Lung (tissue), 17 donors: ENCODE measurements at places on chromosomes 6 and 20. TPM values are rescaled to one million over a fixed set of nuclear protein-coding genes. Genes with fewer than 3 reads are reported as not detected.

DNA sequence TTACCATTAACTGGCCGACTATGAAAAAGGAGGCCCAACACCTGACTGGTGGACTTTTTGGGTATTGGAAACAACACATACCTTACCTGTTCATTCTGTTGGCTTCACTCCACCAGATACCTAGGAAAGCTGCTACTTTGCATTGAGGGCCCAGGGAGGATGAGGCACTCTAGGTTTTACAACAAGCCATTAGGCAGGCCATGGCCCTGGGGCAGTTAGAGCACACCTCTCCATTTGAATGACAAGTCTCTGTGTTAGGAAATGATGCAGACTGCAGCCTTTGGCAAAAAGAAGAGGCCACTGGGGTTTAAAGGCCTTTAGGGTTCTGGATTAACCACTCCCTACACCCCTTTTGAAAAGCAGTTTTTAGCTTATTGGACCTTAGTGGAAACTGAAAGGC, 144.3 kb downstream of the OR2B2 start:
- peaks cover 4% of the 10 kb centered on the region for H3K27me3 ChIP-seq
- H3K27ac ChIP-seq = no peak overlapping the region
- no peak overlapping the region for H3K4me3 ChIP-seq
- DNase-seq = no peak
- no peaks in the 10 kb centered on the region for H3K36me3 ChIP-seq

DNA sequence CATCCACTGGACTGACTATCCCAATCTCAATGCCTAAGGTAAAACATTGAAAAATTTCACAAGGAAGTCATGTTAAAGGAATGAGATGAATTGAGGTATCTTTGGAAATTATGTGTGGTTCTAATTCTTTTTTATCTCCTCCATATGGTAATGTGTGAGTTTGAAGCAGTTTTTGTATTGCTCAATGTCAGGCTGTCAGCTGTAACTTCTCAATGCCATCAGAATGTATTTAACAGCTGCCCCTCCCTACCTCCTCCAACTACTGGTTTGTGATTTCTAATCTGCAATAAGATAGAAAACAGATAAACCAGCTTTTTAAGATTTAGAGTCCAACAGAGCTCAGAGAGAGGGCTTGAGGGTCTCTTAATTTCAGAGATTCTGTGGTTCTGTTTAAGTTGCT, 1005.8 kb upstream of the ADGRB3 start:
- H3K36me3 ChIP-seq = no peaks in the 10 kb centered on the region
- DNase-seq = no peak
- peaks cover 8% of the 10 kb centered on the region for H3K4me1 ChIP-seq

DNA sequence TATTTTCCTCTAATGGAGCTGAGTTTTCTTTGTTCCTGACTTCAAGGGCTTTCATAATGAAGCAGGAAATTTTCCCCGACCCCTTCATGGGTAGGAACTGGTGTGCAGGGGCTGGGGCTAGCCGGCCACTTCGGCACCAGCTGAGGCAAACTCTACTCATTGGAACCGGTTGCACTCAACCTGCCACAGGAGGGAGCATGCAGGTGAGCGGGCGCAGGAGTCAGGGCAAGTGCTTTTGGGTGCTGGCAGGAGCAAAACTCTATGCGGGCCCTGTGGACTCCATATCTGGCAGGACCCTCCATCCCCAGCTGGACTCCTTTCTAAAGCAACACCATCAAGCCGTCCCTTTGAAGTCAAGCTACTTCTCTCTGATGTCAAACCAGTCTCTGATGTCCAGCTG, 244.2 kb downstream of the EPM2A start:
- DNase-seq = no peak
- H3K36me3 ChIP-seq = no peaks in the 10 kb centered on the region
- no peaks in the 10 kb centered on the region for H3K4me1 ChIP-seq
- no peak overlapping the region for H3K27ac ChIP-seq
- H3K27me3 ChIP-seq = no peaks in the 10 kb centered on the region
- no peak overlapping the region for H3K4me3 ChIP-seq

DNA sequence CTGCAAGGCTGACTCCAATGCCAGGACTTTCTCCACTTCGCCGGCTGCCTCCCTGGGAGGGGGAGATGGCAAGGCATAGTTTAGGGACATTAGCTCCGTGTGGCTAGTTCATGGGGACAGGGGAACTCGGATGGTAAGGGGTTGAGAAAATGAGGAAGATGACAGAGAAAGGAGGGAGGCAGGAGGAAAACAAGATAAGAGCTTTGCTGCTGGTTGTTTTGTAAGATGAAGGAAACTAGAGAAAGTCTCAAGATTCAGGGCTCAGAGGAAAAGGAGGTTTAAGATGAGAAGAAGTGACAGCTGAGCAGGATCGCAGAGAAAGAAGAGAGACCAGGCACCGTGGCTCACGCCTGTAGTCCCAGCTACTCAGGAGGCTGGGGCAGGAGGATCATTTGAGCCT, 180.9 kb upstream of the RREB1 start:
- H3K4me1 ChIP-seq = peaks cover 7% of the 10 kb centered on the region
- no peak overlapping the region for H3K27ac ChIP-seq
- no peak for DNase-seq

DNA sequence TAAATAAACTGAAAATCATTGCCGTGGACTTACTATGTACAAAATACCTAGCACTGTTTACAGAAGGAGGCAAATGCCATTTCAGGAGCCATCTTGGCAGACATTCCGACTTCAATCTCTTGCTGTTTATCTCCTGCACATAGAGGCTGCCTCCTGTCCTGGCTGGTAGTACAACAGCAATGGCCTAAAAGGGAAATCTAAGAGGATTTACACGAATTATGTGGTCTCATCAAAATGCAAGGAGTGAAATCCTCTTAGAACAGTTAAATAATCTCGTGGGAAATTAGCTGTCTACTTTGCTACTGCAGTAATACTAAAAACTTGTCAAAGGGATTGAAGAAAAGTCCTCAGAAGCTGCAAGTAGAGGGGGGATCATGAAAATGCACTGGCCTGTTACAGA, 82.2 kb upstream of the SLC2A12 start:
- no peak for DNase-seq
- H3K4me3 ChIP-seq = no peak overlapping the region
- H3K27ac ChIP-seq = no peak overlapping the region
- H3K36me3 ChIP-seq = no peaks in the 10 kb centered on the region

The PFDN6 gene
- 21.8 TPM for total RNA-seq

DNA sequence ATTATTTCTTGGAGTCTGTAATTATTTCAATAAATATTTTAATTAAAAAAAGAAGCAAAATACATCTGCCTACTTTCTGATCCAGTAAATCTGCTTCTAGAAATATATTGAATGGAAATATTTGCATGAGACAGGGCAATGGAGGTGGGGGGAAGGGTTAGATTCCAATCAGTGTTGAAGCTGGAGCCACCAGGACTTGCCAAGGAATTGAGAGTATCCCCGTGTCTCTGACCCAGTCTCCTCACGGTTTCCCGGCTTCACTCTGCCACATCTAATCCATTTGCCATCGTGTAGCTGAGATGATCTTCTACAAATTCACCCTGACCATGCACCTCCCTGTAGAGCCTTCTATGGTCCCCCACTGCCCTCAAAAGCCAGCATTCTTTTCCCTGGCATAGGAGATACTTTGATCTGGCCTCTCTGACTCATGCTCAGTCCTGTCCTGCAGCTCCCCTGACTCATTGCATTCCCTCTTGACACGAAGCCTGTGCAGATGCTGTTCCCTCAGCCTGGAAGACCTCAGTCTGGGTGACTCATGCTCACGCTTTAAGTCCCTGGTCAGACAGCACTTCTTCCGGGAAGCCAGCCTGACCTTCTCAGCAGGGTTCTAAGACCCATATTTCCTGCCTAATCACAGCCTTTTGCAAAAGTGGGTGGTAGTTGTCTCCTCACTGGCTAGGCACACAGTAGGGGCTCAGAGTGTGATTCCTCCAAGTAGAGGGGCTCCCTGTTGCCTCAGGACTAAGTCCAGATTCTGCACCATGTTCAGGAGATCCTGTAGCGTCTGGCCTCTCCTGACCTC, 23.0 kb upstream of the FKBP1A start:
- no peaks in the 10 kb centered on the region for H3K36me3 ChIP-seq
- H3K27me3 ChIP-seq = no peaks in the 10 kb centered on the region
- H3K4me3 ChIP-seq = no peak overlapping the region
- no peaks in the 10 kb centered on the region for H3K4me1 ChIP-seq
- no peak overlapping the region for H3K27ac ChIP-seq

The PDYN gene
- total RNA-seq = not detected

The TMEM74B gene
- total RNA-seq = 10.9 TPM

DNA sequence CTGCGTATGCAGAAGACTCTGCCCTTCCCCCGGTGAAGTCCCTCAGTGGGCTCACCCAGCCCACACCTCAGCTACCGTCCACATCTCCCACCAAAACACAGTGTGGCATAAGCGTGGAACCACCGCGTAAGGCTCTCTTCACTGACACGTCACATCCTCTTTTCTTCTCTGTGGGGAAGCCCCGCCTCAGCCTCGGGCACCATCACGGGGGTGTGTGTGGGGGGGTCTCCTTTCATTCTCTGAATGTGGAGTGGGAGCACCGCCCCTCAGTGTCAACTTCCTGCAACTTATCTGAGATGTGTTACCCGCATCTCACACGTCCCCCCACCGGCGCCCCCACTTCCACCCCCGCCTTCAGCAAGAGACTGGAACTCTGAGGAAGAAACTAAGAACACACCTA, 388.4 kb upstream of the JARID2 start:
- no peaks in the 10 kb centered on the region for H3K4me1 ChIP-seq
- H3K27ac ChIP-seq = no peak overlapping the region
- no peaks in the 10 kb centered on the region for H3K27me3 ChIP-seq
- no peaks in the 10 kb centered on the region for H3K36me3 ChIP-seq
- no peak overlapping the region for H3K4me3 ChIP-seq

DNA sequence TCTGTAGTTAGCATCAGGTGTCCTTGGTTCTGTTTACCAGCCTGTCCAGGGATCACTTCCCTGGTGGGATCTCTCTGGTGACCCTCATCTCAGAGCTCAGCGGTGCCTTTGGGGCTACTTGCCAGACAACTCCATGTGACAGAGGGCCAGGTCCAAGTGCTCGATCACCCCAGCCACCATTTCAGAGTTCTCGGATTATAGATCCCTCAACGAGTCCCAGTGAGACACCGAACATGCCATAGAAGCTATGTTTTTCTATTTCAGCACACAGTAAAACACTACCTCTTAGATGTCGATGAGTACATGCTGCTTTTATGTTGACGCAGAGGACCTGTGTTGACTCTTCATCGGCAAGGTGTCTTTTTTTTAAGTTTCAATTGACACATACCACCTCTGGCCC, 170.1 kb upstream of the AKAP12 start:
- no peaks in the 10 kb centered on the region for H3K27me3 ChIP-seq
- DNase-seq = no peak
- H3K36me3 ChIP-seq = no peaks in the 10 kb centered on the region
- H3K4me3 ChIP-seq = no peak overlapping the region
- no peak overlapping the region for H3K27ac ChIP-seq

- peaks cover 3% of the 10 kb centered on the region for H3K27me3 ChIP-seq
- no peak overlapping the region for H3K27ac ChIP-seq
- H3K36me3 ChIP-seq = no peaks in the 10 kb centered on the region
- peak; percentile 91 for DNase-seq
Measured at GRCh38 chr6:161374971-161375873, 101.4 kb upstream of the AGPAT4 start.

GRCh38 chr6:43515808-43516207, 918 bp downstream of the YIPF3 start:
- H3K4me1 ChIP-seq = peaks cover 10% of the 10 kb centered on the region
- H3K36me3 ChIP-seq = peaks cover 14% of the 10 kb centered on the region
- DNase-seq = no peak
- peak overlapping the region; percentile 88 for H3K4me3 ChIP-seq
- no peaks in the 10 kb centered on the region for H3K27me3 ChIP-seq

The FAM229B gene
- 26.2 TPM for total RNA-seq

The EYS gene
- total RNA-seq = 0.34 TPM

DNA sequence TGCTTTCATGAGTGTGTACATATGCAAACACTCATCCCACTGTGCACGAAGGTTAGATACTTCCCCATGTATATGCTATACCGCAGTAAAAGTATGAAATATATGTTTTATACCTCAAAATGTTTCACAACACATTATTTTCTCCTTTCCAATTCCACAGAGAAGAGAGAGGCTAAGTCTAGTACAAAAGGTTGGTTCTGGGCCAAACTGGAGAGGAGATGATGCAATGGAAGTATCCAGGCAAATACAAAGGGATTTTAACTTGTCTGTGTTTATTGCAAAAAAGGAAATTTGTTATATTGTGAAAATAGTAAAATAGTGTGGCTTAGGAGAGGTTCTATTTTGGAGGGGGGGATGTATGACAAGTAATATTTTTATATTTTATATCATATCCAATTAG, 112.6 kb downstream of the PLCB1 start:
- no peaks in the 10 kb centered on the region for H3K36me3 ChIP-seq
- no peak overlapping the region for H3K4me3 ChIP-seq
- peak; percentile 80 for DNase-seq
- no peak overlapping the region for H3K27ac ChIP-seq
- no peaks in the 10 kb centered on the region for H3K27me3 ChIP-seq

The MEP1A gene
- total RNA-seq = 0.09 TPM

DNA sequence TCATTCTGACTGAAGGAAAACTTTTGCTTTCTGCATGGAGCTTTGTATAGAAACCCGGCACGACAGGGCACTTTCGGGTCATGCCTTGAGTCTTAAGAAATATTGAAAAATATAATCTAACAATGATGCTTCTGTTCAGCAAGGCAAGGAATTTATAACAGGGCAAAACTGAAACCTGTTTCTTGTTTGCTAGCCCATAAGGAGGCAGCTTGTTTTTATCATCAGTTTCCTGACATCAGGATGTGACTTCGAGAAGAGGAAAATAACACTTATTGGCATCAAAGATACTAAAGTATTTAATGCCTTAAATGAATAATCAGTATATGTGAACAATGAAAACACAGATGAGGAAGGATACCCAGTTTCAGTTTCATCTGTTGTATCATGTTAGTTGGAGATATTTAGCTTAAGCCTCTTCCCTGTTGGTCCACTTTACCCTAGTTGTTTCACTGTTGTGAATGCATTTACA, 146.5 kb downstream of the CDKAL1 start:
- H3K4me1 ChIP-seq = peaks cover 2% of the 10 kb centered on the region
- H3K27me3 ChIP-seq = no peaks in the 10 kb centered on the region
- H3K4me3 ChIP-seq = no peak overlapping the region
- H3K36me3 ChIP-seq = no peaks in the 10 kb centered on the region

GRCh38 chr20:63628246-63628975, 1.5 kb upstream of the GMEB2 start:
- H3K36me3 ChIP-seq = no peaks in the 10 kb centered on the region
- H3K4me1 ChIP-seq = peaks cover 2% of the 10 kb centered on the region
- H3K27me3 ChIP-seq = no peaks in the 10 kb centered on the region

GRCh38 chr6:41278699-41279405, 7.6 kb downstream of the TREM1 start:
- peaks cover 4% of the 10 kb centered on the region for H3K4me1 ChIP-seq
- no peaks in the 10 kb centered on the region for H3K36me3 ChIP-seq

DNA sequence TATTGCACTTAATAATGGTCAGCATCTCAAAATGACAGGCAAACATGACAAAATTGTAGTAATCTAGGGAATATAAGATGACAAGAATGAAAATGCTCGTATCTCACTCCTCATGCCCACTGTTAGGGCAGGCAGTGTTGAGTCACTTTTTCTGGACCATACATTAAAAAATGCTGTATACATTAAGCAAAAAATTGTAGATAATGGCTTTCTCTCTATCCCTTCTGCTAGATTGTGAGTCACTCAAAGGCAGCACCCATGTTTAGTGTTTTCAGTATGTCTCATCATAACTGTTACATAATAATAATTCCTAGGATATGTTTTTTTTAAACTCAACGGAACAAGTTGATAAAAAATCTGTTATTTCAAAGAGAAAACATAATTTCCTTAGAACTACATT, 199.3 kb downstream of the TENT5A start:
- no peaks in the 10 kb centered on the region for H3K4me1 ChIP-seq
- H3K27me3 ChIP-seq = no peaks in the 10 kb centered on the region
- no peak for DNase-seq
- no peak overlapping the region for H3K4me3 ChIP-seq
- H3K36me3 ChIP-seq = no peaks in the 10 kb centered on the region
- H3K27ac ChIP-seq = no peak overlapping the region
